Hematopoietic multipotent progenitor cell treated with erythropoietin and hydrocortisone succinate and interleukin-3 and kit ligand, for 15 days (in vitro differentiated cells): ENCODE measurements at places on chromosomes 3 and 15.
A peak's percentile ranks its signal among the peaks of the same experiment; 100 is the strongest.

DNA sequence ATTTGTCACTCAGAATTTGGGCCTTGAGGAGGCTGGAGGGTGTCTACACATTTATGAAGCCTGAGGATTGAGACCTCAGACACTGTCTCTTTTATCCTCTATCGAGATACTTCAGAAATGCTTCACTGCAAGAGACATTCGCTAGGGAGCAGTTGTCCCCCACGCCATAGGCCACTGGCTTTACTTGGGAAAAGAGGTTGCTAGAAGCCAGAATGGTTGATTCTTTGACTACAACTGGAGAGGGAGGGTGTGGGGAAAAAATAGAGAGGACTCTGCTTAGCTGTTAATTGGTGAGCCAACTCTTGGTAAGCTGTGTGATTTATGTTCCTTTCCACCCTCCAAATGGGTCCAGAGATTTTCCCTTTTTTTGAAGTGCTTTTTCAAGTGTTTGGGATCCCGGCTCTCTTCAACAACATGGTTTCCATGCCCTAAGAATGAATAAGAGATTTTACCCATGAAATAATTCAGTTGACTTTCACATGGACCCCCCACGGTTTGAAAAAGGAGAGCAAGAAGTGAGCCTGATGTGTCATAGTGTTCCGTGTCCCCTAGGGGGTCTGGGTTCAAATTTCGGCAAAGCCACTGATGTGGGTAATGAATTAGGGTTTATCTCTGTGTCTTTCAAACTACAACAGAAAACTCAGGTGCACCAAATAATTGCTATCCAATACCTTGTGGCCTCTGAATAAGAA is 2.7 kb downstream of the BOC start:
- no peak for DNase-seq

DNA sequence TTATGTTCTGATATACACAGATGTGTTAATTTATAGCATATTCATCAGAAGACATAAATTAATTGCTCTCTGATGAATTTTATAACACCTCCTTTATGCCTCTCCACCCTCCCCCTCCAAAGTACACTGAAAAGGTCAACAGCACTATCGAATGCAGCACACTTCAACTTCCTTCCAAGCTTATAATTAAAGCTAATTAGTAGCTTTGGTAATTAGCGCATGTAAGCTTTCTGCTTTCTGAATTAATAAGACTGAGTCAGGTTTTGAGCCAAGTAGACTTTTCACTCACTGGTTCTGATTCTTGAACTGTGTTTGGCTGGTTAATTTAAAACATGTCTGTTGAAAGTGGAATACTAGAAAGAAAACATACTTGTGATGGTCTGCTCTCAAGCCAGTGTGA is 760.8 kb upstream of the CFAP20DC start:
- DNase-seq = no peak

DNA sequence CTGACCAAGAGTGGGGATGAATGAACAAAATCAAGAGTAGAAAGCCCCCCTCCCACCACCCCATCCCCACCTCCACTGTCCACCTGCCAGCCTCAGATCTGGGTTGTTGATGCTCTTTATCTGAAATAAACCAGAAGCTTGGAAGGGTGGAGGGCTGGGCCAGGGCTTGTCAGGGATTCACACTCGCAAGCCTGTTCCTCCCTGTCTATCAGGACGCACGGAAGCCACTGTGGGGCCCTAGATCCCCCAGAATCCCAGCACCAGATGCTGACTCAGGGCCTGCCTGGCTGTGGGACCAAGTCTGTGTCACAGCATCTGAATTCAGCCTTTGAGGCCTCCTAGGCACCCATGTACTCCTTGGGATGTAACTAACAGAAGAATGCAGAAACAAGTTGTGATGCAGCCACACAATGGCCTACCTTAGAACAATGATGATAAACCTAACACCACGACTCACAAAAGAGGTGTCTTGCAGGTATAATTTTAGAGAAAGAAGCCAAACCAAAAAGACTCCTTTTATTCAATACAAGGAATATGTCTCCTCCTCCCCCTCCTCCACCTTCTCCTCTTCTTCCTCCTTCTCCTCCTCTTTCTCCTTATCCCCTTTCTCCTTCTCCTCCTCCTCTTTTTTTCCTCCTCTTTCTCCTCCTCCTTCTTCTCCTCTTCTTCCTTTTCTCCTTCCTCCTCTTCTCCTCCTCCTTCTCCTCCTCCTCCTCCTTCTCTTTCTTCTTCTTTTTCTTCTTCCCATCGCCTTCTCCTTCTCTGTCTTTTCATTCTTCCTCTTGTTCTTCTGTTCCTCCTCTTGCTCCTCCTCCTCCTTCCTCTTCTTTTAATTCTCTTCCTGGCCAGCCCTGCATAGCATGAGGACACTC is 234.7 kb downstream of the PLCL2 start:
- no peak for DNase-seq

DNA sequence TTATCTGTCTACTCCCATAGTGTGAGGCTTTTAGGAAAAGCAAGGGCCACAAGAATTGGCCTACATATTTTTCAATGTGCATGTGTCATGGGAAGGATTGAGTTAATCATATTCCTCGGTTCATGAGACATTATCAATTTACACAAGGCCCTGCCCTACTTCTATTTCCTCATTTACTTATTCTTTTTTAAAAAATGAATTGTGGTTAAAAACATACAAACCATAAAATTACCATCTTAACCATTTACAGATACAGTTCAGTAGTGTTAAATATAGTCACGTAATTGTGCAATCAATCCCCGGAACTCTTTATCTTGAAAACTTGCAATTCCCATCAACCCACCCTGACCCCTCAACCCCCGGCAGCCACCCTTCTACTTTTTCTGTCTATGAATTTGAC is 284.0 kb upstream of the GADL1 start:
- no peak for DNase-seq

- no peak for DNase-seq
These were observed 502.9 kb downstream of the FOXP1 start for GRCh38 chr3:71080517-71081083.

GRCh38 chr3:12449889-12450682 is 34.2 kb upstream of the TSEN2 start:
- no peak for DNase-seq

GRCh38 chr15:35055416-35056105 is 29.5 kb downstream of the NANOGP8 start:
- no peak for DNase-seq

- peak; percentile 66 for DNase-seq
These were observed 5.3 kb downstream of the TUBGCP4 start for GRCh38 chr15:43376017-43376705.

GRCh38 chr15:94875550-94875949 is 644.2 kb downstream of the MCTP2 start:
- no peak for DNase-seq

GRCh38 chr3:487614-488013 is 291.1 kb downstream of the CHL1 start:
- no peak for DNase-seq

DNA sequence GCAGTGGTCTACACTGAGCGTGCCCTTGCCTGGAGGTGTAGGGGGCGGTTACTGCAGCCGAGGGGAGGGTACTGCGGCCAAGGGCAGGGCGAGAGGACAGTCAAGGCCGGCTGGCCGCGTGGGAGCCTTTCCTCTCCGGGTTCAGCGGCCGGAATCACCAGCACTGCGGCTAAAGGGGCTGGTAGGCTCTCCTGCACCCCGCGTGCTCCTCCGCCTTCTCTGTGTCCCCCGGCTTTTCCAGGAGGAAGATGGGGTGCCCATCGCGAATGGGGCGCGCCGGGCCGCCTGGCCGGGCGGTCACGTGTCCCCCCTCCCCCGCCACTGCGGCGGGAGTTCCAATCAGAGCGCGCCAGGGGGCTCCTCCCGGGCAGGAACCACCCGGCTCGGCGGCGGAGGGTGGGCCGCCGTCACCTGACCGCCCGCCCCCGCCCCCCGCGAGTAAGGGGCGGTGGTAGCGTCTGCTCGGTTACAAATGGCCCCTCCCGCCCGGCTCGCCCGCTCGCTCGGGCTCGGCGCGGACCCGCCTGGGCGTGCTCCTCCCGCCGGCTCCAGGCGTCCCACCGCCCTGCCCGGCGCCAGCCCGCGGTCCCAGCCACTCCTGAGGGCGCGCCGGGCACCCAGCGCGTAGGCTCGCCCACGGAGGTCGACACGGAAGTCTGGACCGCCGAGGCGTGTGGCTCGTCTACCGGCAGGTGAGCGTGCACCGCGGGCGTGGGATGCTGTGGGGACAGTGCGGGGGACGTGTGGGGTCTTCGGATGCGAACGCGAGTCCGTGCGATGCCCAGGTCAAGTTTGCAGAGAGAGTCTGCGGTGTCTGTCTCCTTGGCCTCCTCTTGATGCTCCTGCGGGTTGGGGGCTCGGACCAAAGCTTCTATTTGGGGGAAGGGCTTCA is 242.6 kb upstream of the TOPAZ1 start:
- DNase-seq = no peak

GRCh38 chr15:79769933-79770759 is 126.7 kb downstream of the MTHFS start:
- no peak for DNase-seq

GRCh38 chr3:46710671-46711295 is 6.9 kb downstream of the PRSS50 start:
- DNase-seq = no peak

GRCh38 chr15:72086920-72087648 is 30.9 kb downstream of the MYO9A start:
- no peak for DNase-seq

DNA sequence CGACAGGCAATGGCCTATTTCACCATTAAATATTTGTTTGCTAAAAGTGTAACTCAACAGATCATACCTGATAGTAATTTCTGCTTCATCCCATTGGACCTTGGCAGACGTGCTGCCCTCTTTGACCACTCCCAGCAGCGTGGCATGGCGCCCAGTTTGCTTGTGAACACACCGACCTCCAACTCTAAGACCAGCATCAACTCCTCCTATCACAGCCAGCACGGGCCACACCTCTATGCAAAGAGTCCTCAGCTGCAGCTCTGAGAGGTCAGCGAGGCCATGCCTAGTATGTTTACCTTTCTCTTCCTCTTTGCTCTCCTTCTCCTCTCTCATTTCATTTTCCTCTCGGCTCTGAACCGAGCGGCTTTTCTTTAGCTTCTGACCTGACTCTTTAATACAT is 80.6 kb downstream of the FBXL22 start:
- DNase-seq = peak; percentile 65

DNA sequence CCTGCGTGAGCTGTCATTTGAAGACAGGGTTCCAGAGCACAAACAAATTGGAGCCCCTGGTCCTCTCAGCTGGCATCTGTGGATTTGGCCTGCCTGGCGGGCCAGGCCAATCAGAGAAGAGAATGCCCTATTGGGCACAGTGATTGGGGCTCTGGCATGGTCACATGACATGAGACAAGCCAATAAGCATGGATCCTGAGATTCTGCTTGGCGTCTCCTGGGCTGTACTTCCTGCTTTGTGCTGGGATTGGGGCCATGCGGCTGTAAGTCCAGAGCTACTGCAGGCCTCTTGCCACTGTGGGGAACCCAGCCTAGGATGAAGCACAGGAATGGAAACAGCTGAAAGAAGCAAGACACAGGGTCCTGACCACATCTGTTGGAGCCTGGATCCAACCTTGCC is 121.4 kb downstream of the FBLN2 start:
- DNase-seq = no peak
